Central memory CD8-positive, alpha-beta T cell (primary cell): ENCODE measurements at places on chromosomes 2 and 18.

DNA sequence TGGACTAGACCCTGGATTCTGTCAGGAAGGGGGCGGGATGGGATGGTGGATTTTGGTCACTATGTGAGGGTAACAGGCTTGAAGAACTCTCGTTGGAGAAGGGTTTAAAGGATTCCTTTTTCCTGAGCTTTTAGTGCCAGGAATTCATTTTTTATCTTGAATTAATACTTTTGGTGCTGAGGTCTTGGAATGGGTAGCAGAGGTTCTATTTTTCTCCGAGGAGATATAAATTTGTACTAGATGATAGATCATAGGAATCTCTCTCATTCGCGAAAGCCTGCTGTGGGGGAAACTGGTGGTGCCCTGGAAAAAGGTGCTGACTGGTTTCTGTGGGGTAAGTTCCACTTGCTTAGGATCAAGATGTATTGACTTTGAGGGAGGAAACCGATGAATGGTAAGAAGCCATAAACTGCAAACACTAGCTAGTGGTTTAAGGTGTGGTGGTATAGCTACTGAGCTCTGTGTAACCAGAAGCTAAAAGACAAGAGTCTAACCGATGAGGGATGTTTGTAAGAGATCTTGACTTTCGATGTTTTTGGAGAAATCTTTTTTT, 706 bp downstream of the AGPS start:
- DNase-seq, result no peak

- DNase-seq, result no peak
Measured at GRCh38 chr2:236974148-236974547, 111.5 kb upstream of the COPS8 start.

DNA sequence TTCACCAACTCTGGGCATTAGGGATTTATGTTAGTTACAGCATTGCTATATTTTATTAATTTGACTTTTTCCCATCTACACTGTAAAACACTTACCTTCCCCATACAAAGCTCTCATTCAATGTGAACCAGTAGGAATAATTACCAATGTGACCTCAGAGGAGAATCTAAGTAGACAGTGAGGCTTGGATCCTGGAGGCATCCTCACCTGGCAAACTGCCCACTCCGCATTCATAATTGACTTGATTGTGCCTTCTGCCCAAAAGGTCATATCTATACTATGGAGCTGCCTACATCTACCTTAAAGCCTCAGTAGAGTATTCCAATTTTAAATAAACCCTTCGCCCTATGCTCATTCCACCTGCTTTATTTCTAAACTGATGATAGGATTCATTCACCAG, 45.4 kb upstream of the SCN1A start:
- no peak for DNase-seq

DNA sequence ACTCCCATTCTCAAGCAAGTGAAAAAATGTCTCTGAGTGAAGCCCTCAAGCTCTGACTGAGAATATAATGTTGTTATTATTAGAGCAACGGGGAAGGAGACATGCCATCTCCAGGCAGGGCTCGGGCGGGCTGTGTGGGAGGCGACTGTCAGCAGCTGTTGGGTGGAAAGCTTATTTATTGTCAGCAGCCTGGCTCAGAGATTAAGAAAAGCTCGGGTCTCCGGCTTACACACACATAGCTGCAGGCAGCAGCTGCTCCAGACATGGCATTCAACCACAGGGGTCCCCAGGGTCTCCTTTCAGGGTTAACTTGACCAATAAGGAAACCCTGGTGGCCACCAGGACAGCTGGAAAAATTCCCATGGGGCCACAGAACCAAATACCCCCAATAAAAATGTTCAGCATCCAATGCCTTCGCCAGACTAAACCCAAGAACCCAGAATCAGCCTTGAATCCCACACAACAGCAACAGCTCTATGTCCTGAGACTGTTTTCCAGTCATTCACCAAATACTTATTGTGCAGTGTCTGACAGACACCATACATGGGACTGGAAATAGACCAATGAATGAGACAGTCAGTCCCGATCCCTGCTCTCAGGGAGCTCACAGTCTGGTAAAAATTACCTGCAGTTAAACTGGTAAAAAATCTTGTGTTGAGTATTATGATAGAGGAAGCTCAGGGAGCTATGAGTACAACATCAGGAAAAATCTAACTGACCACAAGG, 70.5 kb upstream of the RTN4 start:
- no peak for DNase-seq

GRCh38 chr2:165666605-165667004, 127.4 kb downstream of the GALNT3 start:
- no peak for DNase-seq

DNA sequence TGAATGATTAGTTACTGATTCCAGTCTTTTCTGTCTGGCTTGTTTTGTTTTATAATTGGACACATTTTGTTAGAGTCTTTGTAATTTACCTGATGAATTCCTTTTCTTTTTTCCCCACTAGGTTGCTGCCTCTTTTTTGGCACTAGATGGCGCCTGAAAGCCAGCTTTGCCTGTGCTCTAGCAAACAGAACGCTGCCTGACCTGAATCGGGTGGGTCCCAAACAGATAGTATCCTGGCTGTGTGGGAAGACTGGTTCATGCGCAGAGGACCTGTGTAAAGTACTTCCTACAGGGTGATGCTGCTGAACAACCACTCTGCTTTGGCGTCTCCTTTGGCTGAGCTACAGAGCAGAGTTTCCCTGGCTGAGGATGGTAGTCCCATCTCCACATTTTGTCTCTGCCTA, 288.2 kb downstream of the IKZF2 start:
- no peak for DNase-seq

DNA sequence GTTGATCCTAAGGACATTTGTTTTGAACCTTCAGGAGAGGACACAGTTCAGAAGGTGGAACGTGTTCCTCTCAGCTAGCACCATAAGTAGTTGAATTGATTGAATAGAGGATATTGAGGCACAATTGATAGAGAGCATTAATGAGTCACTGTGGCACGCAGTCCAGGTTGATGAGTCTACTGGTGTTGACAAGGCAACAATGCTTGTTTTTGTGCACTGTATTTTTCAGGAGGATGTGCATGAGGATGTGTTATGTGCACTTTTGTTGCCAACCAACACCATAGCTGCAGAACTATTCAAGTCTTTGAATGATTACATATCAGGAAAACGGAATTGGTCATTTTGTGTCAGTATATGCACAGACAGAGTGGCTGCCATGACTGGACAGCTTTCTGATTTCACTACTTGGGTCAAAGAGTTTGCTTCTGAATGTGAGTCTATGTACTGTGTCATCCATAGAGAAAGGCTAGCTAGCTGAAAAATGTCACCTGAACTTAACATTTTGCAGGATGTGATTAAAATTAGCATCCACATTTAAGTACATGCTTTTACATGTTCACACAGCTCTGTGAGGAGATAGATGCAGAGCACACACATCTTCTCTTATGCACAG, 140.1 kb upstream of the B3GNT2 start:
- DNase-seq, result no peak

DNA sequence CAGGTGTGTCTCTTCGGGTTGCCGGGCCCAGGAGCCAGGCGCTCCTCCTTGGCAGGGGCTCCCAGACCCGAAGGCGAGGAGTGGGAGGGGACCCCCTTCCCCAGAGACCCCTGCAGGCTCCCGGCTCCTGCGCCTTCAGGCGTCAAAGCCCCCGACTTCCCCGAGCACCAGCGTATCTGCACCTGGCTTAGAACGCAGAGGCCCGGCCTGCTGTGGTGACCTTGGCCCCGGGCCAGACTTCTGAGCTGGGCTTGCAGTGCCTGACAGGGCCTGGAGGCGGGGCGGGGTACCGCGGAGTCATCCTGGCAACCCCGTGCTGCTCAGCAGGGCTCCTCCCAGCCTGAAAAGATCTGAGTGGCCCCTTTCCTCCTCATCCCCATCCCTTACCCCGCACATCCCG, 27.0 kb downstream of the SKA1 start:
- no peak for DNase-seq

- DNase-seq, result no peak
Measured at GRCh38 chr2:145860083-145860482, 1340.2 kb upstream of the ZEB2 start.

- no peak for DNase-seq
Measured at GRCh38 chr2:227322530-227323205, 2.4 kb upstream of the MFF start.

DNA sequence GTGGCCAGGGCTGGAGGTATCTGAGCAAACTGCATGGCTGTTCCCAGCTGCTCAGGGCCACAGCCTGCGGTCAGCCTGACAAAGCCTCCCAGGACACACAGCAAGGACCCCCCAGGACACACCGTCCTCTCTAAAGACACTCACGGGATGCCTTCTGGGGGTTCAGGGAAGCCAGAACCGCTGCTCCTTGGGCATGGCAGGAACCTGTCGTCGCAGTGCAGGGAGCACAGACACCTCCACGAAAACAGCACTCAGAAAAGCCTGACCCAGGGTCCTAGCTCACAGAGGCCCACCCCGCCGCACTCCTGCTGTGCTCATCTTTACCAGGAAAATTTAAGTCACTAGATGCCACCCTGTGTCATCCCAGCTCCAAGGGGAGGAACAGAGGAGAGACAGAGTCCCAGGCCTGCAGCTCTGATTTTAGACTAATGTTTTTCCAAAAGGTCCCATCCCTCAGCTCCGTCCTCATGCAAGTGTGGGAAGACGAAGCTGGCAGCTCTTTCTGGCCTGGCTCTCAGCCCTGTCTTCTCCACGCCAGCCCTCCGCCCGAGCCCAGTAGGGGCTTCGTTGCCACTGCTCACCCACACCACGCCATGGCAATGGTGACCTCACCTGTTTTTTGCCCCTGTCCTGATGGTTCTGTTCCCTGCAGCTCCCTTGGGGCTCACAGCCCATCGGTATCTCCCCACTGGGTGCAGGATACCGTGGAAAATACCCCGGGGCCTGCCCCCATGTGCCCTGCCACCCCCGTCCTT, 23.9 kb upstream of the SLC66A3 start:
- no peak for DNase-seq

GRCh38 chr2:212299943-212300342, 238.7 kb downstream of the ERBB4 start:
- no peak for DNase-seq

- DNase-seq, result no peak
Measured at GRCh38 chr2:239858179-239858578, 167.0 kb downstream of the NDUFA10 start.

DNA sequence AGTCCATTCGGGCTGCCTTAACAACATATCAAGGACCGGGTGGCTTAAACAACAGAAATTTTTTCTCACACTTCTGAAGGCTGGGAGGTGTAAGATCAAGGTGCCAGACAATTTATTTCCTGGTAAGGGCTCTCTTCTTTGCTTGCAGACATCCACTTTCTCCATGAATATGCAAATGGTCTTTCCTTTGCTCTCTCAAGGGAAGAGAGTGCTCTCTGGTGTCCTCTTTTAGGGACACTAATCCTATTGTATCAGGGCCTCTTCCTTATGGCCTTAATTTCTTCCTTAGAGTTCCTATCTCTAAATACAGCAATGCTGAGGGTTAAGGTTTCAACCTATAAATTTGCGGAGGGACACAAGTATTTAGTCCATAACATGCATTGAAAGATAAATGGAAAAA, 770.8 kb downstream of the DSC3 start:
- no peak for DNase-seq

DNA sequence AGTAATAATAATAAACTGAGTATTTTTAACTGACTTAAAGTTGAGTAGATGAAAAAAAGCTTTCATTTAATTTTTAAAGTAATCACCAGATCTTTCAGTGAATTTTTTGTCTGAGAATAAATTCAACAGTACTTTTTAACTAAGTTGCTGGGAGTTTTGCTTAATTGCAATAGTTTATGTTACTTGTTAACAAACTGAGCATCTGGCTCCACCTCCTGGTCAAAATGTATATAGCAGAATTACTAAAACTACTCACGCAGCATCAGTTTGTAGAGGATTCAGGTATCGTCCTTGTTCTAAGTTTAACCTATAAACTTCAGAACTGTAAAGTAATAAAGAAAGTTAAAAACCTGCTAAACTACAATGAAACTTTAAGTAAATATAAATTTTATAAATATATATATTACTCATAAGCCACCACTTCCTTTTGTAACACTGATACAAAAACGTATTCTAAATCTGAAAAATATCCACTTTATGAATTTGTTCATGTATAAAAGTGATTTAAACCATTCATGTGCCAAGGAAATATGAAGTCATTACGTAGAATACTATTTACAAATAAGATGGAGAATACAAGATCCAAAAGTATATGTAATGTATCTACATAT, 21.3 kb downstream of the NOL10 start:
- no peak for DNase-seq

DNA sequence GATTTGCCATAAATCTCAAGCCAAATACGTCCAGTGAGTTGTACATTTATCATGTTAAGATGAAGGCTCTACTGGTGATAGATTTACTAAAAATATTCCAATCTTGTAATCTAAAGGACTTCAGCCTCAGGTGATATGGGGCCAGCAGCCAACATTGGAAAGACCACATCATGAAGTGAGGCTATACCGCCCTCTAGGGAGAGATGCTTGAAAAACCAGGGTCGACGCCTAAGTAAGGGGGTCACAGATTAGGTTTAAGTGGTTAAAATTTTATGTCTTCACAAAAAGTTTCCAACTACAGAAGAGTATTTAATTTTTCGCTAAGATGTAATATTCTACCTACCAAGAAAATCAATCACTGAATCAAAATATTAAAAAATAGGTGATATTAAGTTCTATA, 33.3 kb downstream of the DOCK10 start:
- DNase-seq, result no peak

- DNase-seq, result peak; percentile 13
Measured at GRCh38 chr2:240480834-240481623, 45.6 kb downstream of the GPC1 start.

- DNase-seq, result no peak
Measured at GRCh38 chr2:106233350-106233706, 39.2 kb upstream of the UXS1 start.

GRCh38 chr2:138522556-138522955, 21.0 kb downstream of the SPOPL start:
- DNase-seq, result no peak
